ENCODE measurements at places on chromosomes 5 and 9.

DNA sequence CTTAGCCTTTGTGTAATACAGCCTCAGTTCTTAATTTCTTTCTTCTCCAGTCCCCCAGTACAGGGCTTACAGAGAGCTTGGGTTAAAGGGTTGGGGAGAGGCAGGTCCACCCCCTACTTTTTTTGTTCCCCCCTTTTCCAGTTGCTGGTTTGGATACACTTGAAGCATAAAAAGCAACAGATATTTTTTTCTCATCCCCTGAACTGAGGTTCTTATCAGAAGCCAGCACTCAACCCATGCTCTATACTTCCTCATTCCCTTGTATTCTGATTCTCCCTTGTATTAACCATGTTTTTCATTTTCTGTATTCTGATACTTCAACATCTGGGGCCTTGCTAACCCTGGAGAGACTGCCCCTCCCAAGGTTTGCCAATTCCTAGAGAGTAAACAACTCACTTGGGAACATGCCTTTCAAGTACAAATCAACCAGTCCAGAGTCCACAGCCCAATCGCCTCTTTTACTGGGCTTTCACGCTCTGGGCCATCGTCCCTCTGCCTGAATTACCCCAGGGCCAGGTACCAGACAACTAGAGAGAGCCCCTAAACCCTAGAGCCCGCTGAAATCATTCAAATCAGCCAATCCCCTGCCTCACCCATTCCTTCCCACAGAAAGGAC lies 333.4 kb upstream of the PUM3 start:
- DNase-seq: no peak

DNA sequence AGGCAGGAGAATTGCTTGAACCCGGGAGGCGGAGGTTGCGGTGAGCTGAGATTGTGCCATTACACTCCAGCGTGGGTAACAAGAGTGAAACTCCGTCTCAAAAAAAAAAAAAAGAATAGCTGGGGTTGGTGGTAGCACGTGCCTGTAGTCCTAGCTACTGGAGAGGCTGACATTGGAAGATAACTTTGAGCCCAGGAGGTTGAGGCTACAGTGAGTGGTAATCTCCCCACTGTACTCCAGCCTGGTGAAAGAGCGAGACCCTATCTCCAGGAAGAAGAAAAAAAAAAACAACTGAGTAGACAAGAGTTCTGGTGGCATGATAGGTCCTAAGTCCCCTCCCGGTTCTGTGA lies 26.3 kb downstream of the GOLGA2 start:
- no peak for DNase-seq

DNA sequence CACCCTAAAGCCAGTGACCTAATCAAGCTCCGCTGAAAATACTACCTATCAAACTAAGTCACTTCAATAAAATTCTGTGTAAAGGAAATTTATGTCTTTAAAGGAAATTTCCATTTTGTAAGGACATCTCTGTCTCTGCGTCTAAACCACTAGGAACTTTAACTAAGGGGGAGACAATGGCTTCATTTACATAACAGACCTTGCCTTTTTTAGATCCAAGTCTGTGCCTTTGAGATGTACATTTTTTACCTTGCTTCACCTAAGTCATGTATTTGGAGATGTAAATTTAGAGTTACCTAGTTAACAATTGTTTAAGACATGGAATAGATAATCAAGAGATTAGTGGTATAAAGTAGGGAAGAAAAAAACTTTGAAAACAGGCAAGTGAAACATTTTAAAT lies 10.2 kb upstream of the GLT6D1 start:
- DNase-seq: no peak

DNA sequence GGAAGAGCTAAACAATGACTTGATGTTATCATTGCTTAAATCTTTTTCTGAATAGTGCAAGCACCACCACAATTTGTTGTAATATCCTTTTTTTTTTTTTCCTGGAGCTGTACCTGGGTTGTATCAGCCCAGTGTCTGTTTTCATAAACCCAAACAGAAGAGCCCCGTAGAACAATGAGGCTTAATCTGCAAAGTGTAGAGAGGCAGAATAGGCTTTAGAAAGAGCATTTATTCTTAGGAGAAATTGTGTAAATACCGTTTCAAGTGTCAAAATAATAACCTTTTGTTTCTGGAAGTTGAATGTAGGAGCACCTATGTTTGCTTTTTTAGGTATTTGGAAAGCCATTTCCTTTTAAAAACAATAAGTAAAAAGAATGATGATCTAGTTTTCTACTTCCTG lies 26.4 kb downstream of the RGS7BP start:
- DNase-seq: no peak

- no peak for DNase-seq
Observed at GRCh38 chr5:127834554-127834953, 131.4 kb downstream of the CCDC192 start.

DNA sequence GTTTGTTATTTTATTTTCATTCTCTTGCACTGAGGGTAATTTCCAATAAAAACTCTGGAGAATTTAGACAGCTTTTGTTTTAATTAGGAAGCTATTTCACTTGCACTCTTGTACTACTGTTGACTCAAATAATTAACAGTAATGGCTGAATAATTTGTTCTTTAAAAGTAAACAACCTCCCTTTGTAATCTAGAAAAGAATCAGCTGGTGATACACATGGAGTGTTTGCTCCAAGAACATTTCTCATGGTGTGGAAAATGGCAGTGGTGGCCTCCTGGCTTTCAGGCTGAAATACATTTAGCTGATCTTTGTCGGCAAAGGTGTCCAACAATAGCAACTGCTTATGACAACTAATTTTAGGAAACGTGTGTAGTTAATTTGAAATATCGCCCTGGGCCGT lies 129.4 kb downstream of the C9orf152 start:
- no peak for DNase-seq

DNA sequence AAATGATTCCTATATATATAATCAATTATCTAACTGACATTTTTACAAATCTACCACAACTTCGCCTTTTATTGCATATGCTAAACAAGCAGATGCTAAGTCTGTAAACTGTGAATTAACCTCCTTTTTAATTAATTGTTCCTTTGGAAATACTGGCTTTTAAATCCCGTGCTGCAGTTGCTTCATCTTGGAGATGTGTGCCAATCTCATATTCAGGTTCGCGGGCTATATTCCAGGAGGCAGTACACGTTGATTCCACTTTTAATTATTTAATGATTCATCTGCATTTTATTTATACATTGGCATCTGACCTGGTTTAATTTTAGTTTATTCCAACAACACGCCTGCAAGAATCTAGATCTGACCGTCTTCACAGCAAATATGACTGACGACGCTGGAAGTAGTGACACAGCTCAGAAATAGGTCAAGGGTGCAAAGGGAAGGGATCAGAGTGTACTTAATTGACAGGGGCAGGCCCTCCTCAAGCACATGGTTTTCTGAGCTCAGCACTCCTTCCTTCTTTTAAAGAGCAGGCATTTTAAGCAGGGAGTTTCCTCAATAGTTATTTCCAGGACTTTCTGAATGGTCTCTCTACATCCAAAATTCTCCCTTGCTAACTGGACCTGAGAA lies 125.2 kb downstream of the GLIS3 start:
- no peak for DNase-seq

DNA sequence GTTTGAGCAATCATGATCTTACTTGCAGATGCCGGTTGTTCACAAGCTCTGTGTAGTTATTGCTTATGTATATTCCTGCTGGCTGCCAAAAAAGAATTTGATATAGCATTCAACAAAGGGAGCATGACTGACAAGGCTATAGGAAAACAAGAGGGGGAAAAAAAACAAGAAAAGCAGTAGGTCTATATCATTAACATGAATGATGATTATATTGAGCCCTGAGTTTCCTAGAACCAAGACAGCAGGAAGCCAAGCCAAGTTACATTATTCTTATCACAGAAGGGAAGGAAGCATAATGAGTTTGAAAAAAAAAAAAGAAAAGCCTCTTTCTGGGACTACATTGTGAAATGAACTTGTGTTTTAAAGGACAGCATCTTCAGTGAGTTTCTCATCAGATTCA lies 41.0 kb downstream of the TSTD2 start:
- no peak for DNase-seq

DNA sequence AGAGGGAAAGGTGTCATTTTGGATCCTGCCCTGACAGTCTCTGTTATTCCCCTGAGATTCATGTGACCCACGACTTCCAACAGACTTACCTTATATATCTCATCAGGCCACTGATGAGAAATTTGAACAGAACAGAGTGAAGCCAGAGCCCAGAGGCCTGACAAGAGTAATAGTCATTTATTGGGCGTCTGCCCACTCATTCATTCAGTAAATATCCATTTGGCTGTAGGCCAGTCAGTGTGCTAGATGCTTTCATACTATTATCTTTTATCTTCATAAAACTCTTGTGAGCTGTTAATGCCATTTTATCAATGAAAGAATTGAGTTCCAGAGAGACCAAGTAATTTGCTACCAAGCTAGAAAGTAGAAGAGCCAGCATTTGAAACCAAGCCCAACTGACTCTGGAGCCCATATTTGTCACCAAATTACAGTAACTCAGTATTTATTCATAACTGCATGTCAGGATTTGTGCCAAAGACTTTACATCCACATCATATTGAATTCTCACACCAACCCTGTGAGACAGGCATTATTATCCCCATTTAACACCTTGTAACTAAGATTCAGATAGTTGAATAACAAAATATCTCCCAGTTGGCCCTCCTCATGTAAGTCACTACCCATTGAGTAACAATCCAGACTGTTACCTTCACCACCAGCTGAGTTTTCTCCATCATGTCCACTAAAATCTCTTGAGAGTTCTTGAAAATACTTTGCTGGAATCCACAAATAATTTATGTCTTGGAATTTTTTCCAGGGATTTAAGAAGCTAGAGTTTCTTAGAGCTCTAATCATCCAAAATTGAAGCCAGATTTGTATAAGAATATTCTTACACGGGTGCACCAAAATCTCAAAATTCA lies 2.5 kb downstream of the PTPDC1 start:
- DNase-seq: no peak

- no peak for DNase-seq
Observed at GRCh38 chr5:139664727-139665351, 16.7 kb downstream of the CXXC5 start.

GRCh38 chr5:97355775-97356174 lies 172.7 kb upstream of the RIOK2 start:
- no peak for DNase-seq

- no peak for DNase-seq
Observed at GRCh38 chr5:87340716-87341115, 72.0 kb downstream of the CCNH start.

DNA sequence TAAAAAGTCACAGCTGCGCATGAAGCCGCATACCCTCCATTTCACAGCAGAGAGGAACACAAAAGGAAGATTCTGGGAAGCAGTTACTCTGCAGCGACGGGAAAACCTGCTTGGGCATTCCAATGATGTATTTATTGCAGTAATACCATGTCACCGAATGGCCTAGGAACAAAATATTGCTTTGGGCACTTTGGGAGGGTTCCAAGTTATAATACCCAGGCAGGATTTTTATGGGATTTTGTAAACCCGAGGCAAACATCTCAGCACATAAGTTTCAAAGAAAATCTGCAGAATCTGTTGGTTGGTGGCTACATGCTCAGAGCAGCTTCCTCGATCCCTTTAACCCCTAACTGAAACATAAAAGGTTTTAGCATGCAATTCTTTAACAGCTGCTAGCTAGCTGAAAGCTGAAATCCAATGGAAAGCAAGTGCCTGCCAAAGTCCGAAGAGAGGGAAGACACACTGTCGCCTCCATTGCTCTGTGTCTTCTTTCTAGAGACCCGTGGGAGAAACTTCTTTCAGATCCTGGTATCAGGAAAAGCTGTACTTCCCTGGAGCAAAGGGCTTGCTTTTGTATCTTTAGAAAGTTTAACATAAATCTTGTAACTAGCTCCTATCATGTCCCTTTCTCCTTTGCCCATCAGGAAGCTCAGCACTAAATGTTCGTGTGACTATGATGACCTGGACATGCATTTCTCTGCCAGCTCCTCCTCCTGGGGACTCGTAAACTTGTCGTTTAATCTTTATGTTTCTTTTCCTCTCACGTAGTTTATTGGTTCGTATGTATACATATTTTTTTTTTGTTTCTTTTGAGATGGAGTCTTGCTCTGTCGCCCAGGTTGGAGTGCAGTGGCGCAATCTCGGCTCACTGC lies 195.0 kb downstream of the MAPKAP1 start:
- DNase-seq: no peak
